NCI-H2227 treated with DMSO at 0.1 percent for 48 hours (cell line): ENCODE measurements at places on chromosomes 12 and 14.

GRCh38 chr14:51202914-51203665, 37.0 kb upstream of the TMX1 start:
- no peak for DNase-seq

DNA sequence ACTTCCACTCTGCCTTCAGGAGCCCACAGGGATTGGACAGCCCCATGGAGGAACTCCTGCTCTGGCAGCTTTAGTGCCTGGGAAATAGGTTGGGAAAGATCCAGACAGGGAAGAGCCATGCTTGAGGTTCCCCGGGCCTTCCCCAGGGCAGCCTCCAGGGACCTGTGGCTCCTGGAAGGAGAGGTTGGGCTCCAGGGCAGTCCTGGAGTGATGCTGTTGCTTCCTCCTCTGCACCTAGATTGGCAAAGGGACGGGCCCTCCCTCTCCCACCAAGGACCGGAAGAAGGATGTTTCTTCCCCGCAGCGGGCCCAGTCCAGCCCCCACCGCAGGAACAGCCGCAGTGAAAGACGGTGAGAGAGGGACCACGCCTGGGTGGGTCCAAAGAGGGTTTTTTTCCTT, 16.5 kb downstream of the VASH1 start:
- DNase-seq, result no peak

GRCh38 chr12:54156578-54156977, 32.2 kb downstream of the SMUG1 start:
- DNase-seq, result no peak

- peak; percentile 39 for DNase-seq
These were observed 1.2 kb upstream of the WDR20 start for GRCh38 chr14:102138535-102138934.

DNA sequence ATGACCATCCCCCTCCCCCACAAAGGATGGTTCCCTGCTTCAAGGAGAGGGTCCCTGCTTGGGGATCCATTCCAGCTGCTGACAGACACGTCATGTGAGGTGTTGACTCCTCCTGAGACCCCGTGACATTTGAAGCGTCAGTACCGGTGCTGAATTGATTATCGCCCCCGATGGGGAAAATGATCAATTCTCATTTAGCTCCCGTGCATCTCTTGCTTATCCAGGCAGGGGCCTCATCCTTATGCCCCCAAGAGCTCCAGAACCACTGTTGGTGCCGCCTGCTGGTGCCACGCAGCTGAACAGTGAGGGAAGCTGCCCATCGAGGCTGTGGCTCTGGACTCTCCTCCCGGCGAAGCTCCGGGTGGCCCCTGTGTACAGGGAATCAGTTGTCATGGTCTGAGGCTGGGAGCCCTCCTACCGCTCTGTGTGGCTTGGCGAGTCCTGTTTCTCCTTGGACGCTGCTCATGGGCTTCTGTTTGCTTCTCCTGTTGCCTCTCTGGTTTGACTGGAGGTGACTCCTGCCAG, 4.6 kb downstream of the KIF26A start:
- DNase-seq, result no peak

DNA sequence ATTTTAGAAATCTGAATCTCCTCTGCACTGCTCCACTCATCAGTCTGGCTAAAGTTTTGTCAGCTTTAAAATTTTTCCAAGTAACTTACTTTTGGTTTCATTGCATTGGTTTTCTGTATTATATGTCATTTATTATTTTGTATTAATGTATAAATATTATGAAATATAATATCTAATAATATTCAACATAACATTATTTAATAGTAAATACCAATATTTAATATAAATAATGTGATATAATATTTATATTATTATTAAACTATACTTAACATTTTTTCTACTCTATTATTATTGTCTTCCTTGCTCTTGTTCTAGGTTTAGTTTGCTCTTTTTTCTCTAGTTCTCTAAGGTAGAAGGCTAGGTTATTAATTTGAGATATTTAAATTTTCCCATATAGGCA, 512.1 kb downstream of the AACS start:
- DNase-seq, result no peak

DNA sequence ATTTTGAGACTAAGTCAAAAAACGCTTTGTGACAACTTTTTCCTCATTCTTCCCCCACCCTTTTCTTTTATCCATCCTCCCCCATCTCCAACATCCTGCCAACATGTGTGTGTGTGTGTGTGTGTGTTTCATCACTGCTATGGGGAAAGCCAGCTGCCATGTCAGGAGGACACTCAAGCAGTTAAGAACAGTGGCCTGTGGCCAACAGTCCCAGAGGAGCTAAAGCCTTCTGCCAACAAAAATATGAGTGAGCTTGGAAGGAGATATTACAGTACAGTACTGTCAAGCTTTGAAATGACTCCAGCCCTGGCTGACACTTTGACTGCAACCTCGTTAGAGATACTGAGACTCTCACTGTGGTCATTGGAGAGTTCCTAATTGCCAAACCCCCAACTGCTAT, 5.0 kb upstream of the CSRP2 start:
- DNase-seq, result no peak

- no peak for DNase-seq
These were observed 173.8 kb upstream of the MIS18BP1 start for GRCh38 chr14:45426685-45427282.

DNA sequence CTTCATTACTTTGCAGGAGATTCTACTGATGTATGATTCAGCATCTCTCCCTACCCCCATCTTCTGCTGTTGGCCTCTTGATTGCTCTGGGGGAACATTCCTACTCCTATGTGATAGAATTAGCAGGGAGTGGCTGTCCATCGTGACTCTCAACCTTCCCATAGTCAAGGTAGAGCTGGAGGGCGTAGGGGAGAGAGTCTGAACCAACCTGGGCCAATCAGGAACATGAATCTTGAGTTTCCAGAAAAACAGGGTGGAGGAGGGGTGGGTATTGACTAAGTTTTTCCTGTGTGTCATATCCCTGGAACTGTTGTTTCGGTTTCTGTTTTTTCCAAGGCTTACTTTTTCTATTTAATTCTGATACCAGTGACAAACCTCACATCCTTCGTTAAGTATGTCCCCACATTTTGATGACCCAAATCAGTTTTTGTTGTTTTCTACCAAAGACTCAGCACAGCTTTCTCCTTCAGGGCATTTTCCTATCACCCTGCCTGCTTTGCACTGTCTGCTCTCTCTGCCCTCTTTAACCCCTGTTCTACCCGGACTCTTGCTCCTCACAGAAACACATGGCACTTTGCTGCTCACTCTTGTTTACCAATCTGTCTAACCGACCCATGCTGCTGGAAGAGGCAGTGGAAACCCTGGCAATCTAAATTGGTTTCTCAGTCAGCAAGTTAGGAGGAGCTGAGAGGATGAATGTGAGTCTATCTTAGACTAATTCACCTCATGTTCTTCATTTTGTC, 1428.3 kb downstream of the AACS start:
- DNase-seq, result no peak

GRCh38 chr14:61555056-61555838, 140.1 kb upstream of the HIF1A start:
- DNase-seq, result no peak

GRCh38 chr14:56005191-56006053, 112.8 kb upstream of the PELI2 start:
- no peak for DNase-seq

GRCh38 chr14:67191768-67192290, 2.6 kb downstream of the GARIN2 start:
- DNase-seq, result no peak

- no peak for DNase-seq
These were observed 413.6 kb downstream of the TMEM121 start for GRCh38 chr14:105939810-105940508.

DNA sequence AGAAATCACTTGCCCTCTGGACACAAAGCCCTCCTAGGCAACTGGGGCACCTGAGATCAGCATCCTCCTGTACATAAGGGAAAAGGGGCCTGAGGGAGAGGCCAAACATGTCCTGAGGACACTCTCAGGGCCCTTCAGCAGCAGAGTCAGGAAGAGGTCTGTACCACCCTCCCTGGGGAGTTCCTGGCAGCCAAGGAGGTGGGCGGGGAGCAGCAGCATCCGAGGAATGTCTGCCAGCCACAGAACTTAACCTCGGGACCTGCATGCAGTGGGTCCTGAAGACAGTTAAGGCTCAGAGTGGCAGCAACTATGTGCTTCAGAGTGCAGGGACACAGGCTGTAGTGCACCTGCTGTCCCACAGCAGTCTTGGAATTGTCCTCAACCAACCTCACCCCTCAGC, 62.1 kb downstream of the SPTB start:
- no peak for DNase-seq

- DNase-seq, result no peak
These were observed 29.0 kb upstream of the AKAP6 start for GRCh38 chr14:32300136-32300535.

DNA sequence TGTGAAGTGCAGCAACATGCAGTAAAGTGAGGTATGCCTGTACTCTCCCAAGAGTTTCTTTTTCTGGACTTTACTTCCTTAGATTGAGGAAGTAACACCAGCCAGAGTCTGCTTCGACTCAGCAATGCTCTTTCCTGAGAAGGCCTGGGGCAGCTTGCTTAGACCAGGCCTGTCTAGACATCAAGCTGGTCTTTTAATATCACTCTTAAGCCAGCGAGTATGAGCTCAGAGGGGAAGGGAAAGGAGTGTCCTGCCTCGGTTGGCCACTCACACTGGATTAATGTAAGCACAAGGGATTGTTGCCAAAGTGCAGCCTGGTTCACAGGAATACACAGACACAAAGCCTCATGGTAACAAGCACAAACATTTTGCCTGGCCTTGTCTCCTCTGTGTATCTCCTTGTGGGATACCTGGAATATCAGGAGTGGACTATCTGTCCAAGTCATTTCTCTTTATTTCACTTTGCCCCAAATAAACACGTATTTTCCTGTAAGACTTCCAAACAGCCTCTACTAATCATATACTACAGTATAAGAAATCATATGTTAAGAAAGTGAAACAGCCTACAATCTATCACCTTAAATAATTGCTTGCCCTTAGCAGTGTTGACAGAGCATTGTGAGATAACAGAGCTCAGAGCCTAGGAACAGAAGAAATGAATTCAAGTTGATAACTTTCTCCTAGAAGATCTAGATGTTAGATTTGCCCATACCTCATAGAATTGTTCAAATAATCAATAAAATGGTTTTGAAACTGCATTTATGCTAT, 121.2 kb upstream of the DAAM1 start:
- no peak for DNase-seq

DNA sequence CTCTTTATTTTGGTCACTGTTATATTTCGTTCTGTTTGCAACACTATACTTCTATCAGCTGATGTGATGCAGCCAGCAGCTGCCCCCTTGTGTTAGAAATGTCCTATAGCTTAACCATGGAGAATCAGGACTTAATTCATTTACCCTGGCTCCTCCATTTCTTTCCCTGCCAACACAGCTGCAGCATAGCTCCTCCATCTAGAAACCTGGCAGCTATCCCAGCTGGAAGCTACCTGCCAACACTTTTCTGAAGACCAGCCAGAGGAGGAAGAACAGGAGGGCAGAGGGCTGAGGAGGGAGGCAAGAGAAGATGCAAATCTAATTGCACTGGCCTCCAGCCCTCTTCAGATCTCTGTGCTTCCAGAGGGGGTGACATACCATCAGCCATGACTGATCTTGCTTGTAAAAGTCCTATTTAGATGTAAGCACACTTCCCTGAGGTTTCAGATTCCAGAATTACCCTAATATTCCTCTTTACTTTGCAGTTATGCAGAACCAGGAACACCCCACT, 156.8 kb upstream of the TMEM260 start:
- DNase-seq, result peak; percentile 34

- no peak for DNase-seq
These were observed 42.0 kb upstream of the TSPAN9 start for GRCh38 chr12:3035171-3035570.

DNA sequence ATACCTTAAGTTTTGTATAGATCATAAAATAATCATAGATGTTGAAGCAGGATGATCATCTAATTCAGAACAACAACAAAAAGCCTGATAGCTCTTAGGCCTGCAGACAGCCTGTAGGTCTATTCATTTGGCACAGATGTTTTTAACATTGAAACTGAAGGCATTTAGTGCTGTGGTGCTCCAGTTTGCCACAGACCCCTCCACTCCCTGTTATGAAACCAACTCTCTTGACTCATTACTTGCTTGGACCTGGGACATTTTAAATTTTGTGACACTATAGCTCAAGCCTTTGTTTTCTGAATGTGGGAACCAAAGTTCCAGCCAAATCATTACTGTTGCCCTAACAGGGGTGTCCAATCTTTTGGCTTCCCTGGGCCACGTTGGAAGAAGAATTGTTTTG, 9.1 kb downstream of the PRKCH start:
- DNase-seq, result no peak

DNA sequence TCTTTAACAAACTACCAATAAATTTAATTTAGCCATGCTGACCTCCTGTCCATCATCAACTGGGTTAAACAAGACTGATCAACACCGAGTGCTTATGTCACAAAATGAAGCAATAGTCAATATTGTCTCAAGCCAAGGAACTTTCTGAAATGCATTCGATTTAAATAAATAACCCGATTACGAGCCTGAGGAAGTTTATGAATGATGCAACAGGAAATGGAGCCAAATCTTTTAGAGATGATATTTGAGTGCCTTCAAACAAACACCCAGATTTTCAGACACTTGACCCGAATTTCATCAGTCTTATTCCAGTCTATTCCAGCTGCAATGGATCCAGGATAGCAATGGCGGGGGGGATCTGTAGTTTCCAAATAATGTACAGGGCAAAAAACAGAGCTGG, 27.9 kb downstream of the FAR2 start:
- no peak for DNase-seq
